Fibroblast of gingiva (primary cell): ENCODE measurements at places on chromosomes 5 and 9.

DNA sequence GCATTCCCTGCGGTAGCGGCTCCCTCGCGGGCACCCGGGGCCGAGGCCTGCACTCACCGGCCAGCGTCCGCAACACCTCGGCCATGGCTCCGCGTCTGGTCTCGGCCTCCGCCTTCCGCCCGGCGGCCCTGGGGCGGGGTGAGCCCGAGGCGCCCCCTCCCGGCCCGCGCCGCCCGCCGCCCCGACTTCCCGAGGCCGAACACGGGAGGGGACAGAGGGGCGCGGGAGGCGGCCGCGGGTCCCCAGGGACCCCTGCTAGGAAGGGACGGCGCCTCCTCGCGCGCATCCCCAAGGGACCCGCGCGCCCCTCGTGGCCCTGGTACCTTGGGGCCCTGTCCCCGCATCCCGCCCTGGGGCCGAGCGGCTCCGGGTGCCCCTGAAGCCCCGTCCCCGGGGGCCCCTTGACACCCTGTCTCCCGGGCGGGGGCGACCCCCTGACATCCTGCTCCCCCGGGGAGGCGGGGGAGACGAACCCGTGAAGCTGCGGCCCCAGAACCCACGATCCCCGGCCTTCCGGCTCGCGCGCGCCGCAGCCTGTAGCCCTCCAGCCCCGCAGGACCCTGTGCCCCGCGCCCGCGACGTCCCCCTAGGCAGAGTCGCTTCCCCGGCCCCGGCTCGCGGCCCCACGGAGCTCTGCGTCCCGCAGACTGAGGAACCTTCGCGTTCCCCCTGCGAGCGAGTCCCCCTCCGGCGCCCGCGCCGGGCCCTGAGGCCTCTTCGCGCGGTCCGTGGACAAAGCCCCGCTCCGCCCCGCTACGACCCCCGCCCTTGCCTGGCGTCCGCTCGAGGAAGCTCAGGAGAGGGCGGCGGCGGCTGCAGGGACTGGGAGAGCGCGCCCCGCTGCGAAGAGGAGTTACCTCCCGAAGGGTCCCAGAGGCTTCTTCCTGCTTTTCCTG lies at the start of gene ABO:
Gene ABO (minus strand): TSS at position 97 of the 896 bp plus-strand sequence.
- DNase-seq = no peak

- no peak for DNase-seq
Observed at GRCh38 chr5:32880796-32881195, 169.7 kb downstream of the NPR3 start.

DNA sequence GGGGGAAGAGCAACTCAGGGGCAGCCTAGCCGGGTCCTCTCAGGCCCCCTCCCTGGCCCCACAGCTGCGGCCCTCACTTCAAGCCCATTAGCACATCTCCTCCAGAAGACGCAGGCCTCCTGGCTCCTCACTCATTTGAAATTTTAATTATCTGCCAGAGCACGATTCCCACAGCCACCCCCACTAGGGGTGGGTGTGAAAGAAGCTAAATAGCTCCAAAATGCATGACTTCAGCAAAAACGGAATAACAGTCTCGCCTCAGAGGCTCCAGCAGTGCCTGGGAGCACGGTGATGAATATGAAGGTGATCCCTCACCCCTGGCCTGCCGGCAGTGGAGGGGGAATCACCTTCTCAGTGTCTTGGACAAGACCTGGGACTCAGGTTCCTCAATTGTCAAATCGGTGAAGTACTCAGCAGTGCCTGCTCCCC lies 61.1 kb upstream of the HRH2 start:
- DNase-seq = no peak

- no peak for DNase-seq
Observed at GRCh38 chr5:61882901-61883500, 423.0 kb upstream of the KIF2A start.

DNA sequence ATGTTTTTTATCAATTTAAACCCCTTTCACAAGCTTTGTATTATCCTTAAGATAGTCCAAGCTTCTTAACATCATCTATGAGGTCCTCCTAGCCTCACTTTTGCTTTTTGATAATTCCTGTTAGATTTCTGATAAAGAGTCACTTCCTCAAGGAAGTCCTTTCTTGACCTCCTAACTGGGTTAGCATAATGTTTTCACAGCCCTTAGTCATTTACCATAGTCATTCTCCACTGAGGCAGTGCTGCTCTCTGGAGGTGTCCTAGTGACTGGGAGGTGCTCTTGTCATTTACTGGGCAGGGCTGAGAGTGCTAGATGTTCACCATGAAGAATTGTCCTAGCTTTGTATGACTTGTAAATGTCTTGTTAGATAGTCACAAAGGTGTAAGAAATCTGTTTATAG lies 26.4 kb downstream of the TNPO1 start:
- no peak for DNase-seq

DNA sequence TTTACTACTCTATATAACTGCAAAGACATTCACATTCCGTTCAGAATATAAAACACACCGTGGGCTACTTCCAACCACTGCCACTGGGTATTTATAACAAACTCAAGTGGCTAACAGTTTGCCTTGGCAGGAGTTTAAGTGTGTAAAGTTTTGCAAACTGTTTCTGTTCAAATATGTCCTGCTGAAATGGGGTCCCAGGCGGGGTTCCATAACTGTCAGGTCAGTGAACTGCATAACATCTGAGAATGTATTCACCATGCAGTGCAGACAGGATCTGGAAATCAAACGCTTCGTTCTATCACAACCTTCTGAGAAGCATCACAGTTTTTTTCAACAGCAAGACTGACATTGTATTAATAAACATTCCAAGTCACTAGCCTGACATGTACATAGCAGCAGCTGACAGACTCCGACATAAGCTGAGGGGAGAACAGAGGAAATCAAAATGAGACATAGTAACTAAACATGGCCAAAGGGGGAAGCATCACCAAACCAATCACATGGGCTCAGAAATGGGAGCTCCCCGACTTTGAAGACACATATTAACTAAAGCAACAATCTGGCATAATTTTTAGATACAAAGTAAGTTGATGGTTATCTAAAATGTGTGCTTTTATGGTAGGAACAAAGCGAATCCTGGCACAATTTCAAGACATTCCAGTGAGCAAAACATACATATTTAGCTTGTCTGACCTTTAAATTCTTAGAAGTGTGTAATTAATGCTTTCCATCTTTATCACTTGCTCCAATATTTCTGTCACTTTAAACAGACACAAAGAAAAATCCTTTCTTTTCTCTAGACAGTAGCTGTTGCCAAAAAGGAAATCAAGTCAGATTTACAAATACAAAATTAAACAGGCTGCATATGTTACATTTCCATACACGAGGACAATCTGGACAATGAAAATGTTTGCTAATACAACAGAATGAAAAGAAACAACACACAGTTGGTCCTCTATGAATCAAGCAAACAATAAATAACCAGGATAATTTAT lies 156.8 kb downstream of the MAPKAP1 start:
- peak; percentile 22 for DNase-seq

DNA sequence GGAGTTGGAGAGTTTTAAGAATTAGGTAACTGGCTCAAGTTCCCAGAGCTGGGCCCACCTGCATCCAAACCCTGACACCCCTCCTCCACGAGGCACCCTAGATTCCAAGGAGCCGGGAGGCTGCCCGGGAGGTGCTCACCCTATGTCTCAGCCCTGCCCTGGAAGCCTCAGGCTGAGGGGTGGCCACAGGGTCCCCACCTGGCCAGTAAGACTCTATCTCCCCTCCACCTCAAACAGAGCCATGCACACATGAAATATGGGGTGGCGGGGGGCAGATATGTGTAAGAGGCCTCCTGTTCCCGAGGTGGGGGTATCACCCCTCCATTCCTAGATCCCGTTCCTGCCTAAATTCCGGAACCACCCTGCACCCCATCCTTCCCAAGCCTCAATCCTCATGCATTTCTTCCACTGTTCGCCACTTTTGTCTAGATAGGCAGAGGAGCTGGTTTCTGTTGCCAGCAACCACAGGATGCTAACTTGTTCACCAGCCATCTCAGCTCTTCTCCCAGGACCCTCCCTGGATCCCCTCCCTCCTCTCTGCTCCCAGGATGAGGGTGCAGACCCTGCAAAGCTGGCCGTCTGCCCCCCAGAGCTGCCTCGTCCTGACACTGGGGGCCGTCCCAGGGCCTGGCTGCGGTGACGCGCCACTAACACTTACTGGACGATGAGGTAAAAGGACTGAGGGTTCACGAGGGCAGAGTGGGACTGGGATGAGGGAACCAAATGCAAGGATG lies 44.1 kb downstream of the COL23A1 start:
- no peak for DNase-seq

DNA sequence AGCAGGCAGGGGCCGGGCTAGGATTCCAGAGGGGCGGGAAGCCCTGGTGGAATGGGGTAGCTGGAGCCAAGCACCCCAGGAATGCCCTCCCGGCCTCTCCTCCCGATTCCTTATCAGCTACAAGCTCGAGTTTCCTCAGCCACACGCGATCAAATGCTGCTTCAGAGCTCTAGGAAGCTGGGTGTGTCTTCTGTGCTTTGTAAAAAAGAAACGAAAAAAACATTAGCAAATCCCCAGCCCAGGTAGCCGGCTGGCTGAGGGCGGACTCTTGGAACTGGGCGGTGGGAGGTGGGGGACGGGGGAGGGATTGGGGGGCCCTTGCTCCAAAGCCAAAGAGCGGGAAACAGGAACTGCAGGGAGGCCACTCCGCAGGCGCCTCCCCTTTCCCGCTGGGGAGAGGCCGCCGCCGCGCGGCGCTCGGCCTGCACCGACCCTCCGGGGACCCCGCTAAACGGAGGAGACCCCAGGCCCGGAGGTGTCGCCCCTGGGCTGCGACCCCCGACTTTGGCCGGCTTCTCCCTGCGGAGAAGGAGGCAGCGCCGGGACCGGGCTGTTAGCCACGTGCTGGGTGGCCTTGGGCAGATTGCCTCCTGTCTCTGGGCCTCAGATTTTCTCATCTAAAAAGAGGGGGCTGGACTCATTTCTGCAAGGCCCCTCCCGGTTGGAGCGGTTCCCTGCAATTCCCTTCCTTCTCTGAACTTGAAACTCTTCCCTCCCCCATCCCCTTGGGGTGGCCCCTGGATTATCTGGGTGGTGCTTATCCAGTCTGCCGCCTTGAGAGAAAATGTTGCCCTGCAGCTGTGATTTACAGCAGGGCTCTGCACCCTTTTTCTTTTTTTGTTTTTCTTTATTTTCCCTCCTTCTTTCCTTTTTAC lies 40.9 kb upstream of the FABP6 start:
- DNase-seq = peak; percentile 79

- no peak for DNase-seq
Observed at GRCh38 chr9:134765785-134766184, 114.8 kb upstream of the FCN2 start.

GRCh38 chr9:95605101-95605500 lies 88.3 kb upstream of the PTCH1 start:
- no peak for DNase-seq

DNA sequence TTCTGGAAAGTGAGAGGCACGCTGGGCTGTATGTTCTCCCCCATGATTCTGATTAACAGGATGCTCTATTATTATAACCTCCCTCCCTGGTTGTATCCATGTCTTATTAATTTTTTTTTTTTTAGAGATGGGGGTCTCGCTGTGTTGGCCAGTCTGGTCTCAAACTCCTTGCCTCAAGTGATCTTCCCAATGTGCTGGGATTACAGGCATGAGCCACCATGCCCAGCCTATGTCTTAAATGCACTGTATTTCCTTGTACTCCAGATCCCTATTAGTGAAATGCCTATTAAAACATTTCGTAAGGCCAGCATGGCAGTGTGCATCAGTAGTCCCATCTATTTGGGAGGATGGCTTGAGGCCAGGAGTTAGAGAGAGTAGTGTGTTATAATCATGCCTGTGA lies 7.0 kb downstream of the TIGD6 start:
- no peak for DNase-seq

GRCh38 chr9:131121346-131121745 lies 4.0 kb upstream of the NUP214 start:
- no peak for DNase-seq

GRCh38 chr9:36891341-36891811 lies 142.7 kb downstream of the PAX5 start:
- DNase-seq = no peak

DNA sequence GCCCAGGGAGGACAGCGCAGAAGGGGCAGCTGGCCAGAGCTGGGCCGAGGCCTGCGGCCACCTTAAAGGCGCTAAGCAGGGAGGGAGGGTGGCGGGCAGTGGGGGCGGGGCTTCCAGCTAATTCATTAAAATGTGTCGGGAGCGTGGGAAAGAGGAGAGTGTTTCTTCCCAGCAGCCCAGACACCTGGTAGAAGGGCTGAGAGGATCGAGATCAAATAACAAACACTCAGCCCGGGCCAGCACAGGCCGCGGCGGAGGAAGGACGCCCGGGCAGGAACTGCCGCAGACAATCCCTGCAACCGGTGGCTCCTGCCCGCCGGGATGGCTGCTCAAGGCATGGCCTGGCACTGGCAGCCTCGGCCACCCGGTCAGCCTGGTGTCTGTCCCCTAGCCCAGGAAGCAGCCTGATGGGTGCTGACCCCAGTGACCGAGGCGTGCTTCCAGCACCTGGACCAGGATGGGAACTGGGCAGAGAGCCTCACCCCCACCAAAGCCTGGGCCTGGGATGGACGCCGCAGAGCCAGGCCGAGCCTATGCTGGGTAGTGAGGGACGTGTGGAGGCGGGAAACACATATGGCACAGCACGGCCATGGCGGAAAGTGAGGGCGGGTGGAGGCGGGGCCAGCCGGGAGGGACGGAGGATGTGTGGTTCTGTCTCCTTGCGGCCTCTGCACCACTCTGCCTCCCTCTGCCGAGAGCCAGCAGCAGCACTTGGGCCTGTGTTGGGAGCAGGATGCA lies 3.2 kb upstream of the NRARP start:
- DNase-seq = no peak

- DNase-seq = no peak
Observed at GRCh38 chr9:96073531-96074480, 198.3 kb downstream of the ERCC6L2 start.

GRCh38 chr5:79529110-79529509 lies 15.2 kb upstream of the HOMER1 start:
- no peak for DNase-seq

- no peak for DNase-seq
Observed at GRCh38 chr9:21153336-21154017, 11.8 kb upstream of the IFNW1 start.

- no peak for DNase-seq
Observed at GRCh38 chr5:86371061-86371460, 246.7 kb upstream of the COX7C start.

GRCh38 chr5:90056911-90057705 lies 352.4 kb downstream of the CETN3 start:
- no peak for DNase-seq

DNA sequence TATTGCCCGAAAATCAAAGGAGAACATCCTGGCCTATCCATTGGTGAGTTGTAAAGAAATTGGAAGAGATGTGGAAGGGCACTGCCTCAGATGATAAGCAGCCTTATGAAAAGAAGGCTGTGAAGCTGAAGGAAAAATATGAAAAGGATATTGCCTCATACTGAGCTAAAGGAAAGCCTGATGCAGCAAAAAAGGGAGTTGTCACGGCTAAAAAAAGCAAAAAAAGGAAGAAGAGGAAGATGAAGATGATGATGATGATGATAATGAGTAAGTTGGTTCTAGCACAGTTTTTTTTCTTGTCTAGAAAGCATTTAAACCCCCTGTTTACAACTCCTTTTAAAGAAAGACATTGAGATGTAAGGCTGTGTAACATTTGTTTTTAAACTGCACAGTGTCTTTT lies 59.8 kb upstream of the ZBED3 start:
- no peak for DNase-seq
